ENCODE measurements at places on chromosomes 5 and 9.
A peak's percentile ranks its signal among the peaks of the same experiment; 100 is the strongest.

GRCh38 chr5:5371005-5371404, 51.5 kb upstream of the ICE1 start:
- DNase-seq, result no peak

- no peak for DNase-seq
Measured at GRCh38 chr5:633501-633955, 21.4 kb downstream of the CEP72 start.

DNA sequence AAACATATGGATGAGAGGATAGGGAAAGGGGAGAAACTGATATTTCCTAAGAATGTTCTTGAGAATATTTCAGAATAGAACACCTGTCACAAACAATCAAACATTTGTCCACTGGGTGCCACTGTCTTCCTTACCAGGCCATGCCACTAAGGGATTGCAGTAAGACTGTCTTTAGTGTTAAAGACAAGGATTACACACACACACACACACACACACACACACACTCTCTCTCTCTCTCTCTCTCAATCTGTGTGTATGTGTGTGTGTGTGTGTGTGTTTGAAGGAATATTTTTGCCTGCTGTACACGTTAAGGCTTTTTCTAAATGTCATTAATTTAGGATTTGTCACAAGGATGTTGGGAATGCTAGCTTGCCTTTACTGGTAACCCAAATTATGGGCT, 54.4 kb downstream of the CCDC192 start:
- DNase-seq, result no peak

DNA sequence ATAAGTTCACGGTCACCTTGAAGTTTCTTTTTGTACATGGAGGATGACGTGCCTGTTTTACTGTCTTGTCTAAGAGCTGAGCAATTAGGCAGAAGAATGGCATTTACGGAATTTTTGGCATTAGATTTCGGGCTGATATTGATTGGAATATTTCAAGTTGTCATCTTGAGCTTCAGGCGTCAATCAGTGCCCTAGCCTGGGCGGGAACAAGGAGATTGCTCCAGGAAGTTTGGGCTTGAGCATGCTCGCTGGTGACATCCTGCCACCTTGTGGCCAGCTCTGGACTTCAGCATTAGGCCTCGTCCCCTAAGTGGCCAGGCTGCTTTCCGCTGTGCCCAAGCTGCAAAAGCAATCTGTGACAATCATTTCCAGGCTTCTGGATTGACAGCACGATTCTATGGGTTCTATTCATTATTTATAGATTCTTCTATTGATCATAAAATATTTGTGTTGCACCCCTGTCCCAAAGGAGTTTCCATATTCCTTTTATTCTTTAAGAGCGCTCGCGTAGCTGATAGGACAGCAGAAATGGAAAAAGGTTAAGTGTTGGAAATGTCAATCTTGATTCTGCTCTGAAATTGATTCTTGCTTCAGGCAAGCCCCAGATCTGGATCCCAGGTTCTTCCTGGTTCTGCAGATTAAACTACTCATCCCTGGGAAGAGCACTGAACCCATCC, 79.3 kb downstream of the SLC28A3 start:
- DNase-seq, result peak; percentile 28

DNA sequence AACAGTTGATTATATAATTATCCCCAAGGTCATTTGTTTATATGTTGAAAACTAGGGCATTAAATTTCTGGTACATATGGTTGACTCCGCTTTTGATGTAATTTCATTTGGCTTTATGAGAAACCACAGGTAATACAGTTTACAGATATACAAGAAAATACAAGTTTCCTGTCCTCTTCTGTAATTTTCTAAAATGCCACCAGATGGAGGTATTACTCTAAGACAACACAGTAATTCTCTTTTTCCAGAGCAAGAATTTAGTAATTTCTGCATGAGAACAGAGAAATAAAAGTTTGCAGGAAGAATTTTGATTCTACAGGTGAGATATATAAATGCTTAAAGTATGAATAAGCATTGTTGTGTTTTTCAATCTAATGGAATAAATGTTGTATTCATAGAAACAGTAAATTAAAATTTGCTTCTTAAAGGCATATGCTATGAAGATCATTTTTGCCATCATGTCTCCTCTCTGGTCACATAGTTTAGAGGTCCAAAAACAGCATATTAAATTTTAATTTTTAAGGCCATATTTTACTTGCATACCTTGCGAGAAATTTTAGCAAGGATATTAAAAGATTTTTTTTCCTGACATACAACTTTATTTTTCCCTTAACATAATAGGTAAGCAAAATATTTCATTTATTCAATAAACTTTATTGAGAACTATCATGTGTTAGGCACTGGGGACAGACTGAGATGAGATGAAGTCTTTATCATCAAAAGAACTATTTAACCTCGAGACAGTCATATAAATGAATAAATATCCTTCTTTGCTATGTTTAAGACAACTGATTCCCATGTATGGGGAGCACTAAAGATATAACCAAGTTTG, 22.7 kb downstream of the CHD1 start:
- no peak for DNase-seq

DNA sequence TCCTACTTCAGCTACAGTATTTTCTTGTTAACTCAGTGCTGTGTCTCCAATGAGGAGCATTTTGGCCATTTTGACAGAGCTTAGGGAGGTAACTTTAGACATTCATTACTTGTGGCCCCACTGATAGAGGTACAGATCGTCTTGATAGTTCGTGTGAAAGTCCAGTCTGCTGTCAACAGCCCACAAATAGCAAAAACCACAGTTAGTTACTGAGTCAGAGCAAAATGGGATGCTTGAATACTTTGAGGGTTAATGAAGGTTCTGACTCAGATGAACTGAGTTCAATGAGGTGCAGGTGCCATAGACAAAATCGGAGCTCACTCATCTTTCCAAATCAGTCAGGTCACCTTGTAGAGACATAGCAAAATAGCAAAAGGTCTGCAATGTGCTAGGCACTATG, 163.1 kb upstream of the TLE4 start:
- DNase-seq, result no peak

GRCh38 chr9:134404376-134405358, 78.4 kb downstream of the RXRA start:
- DNase-seq, result no peak

DNA sequence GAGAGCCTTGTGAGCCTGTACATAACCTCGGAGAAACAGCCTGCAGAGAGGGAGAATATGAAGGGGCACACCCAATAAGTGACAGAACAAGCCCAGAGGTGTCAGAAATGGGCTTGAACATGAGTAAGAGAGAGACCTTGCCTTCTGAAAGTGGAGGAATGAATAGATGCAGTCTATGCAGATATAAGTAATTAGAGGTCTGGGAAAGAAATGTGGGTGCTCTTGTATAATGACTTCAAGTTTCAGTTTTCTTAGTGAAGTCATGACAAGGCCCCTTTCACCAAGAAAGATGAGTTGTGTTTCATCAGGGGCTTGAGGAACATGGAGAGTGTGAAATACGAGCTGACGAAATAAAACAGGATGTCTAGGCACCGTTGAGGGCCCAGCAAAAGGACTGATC, 15.1 kb downstream of the GRAMD2B start:
- no peak for DNase-seq

DNA sequence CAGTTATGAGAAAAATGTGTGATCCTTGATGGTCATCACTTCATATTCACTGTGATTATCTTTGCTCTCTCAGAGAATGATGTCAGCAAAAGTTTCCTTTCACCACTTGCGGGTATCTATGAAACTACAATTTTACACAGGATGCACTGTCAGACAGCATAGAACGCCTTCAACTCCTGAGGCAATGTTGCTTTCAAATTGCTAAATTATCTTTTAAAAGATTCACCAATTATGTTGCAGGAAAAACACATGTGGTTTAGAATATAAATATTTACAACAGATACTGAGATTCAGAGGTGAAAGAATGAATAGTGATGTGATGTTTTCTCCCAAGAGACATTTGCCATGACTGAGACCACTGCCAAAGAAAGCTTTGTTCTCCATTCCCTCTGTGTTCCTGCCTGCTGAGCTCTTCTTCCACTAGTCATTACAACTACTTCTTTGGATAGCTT, 879.8 kb upstream of the DMAC1 start:
- DNase-seq, result no peak

DNA sequence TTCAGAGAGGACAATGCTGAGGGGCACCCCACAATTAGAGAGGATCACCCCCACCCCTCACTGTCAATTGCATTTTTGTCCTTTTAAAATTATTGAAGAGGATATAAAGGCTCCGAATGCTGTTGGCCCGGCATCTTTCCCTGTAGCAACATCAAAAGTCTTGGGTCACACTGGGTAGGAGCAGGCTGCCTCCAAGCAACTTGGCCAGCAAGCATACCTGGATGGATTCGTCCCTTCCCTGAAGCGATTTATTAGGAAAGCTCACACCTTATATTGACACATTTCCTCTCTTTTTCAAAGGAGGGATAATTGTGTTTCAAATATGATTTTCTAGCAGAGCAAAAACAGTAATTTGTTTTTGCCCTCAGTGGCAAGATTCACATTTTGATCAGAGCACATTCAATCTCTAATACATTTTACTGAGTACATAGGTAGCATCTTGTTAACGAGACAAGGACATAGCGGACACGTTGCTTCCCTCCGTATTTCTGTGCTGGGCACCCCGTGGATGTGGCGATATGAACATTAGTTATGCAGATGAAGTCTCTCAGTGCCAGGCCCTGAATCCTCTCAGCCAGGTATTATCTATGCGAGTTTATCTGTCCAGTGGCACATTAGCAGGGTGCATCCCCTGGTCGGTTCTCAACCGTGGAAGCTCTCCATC, 321.5 kb downstream of the NTRK2 start:
- DNase-seq, result no peak

- no peak for DNase-seq
Measured at GRCh38 chr5:115907177-115907576, 55.1 kb upstream of the LVRN start.

GRCh38 chr5:113242481-113243348, 192.1 kb downstream of the TSSK1B start:
- DNase-seq, result no peak

DNA sequence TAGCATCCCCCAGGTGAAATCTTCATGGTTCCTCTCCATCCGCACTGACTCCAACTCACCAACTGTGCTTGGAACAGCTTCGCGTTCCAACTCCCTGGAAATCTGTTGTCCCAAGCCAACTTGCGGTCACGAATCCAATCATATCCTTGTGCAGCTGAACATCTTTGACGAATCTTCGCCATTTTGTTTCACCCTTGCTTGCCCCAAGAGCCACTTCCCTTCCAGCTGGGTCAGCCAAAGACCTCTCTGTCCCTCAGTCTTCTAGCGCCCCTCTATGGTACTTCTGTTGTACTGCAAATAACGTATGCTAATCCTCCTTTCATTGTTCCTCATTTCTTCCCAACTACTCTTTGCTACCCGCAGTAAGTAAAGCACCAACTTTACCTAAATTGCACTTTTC, 61.0 kb upstream of the TARS1 start:
- no peak for DNase-seq

GRCh38 chr5:77806213-77806843, 30.2 kb upstream of the TBCA start:
- DNase-seq, result no peak

DNA sequence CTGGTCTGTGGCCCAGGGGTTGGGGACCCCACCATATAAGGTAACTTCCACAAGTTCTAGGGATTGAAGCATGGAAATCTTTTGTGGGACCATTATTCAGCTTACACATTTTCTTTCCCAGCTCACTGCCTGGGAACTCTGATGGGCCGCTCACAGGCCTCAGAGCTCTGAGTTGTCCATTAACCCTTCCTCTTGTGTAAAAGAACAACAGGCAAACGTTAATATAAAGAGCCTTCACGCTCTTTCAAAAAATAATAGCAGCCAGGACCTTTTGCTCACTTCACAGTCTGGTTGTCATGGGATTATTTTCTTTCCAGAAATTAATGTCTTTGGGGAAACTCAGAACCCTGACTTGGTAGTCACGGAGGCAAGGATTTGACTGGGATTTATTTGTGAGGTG, 443.3 kb downstream of the AGTPBP1 start:
- DNase-seq, result no peak

DNA sequence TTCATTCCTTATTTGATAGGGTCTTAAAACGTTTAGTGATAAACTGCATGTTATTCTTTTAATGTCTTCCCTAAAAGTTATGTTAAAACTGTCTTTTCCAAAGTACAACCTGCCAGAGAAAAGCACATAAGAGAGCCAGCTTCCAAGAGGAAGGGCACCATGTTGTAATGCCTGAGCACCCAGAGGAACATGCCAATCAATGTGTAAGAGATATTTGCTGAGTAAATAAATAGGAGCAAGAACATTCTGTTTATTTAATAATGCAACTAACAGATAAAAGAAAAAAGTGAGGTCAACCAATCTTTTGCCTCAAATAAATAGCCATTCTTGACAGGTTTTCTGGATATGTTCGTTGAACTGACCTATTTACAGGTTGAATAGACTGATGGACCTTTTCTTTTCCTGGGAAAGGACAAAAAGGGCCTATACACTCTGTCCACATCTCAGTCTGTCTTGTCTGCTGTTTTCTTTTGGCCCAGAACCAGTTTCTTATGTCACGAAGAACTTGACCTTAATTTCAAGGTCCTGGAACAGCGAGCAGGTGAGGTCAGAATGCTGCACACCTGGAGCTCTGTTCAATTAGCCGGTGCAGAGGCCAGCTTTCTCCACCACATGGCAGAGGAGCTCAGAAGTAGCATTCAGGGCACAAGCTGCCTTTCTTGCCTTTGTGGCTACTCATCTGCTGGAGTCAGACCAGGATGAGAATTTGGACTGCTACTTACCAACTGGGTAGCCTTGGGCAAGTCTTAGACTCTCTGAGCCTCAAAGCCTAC, 77.7 kb downstream of the PLCXD3 start:
- DNase-seq, result no peak

GRCh38 chr5:127352068-127352467, 61.5 kb downstream of the MEGF10 start:
- no peak for DNase-seq

GRCh38 chr5:22354956-22355355, 498.2 kb downstream of the CDH12 start:
- DNase-seq, result no peak

GRCh38 chr9:123329329-123329955, 26.6 kb upstream of the CRB2 start:
- DNase-seq, result no peak

GRCh38 chr5:133123297-133123696, 71.5 kb downstream of the HSPA4 start:
- no peak for DNase-seq

GRCh38 chr5:62268234-62268633, 37.8 kb upstream of the KIF2A start:
- DNase-seq, result no peak

GRCh38 chr5:142309747-142310318, 15.0 kb downstream of the SPRY4 start:
- no peak for DNase-seq

DNA sequence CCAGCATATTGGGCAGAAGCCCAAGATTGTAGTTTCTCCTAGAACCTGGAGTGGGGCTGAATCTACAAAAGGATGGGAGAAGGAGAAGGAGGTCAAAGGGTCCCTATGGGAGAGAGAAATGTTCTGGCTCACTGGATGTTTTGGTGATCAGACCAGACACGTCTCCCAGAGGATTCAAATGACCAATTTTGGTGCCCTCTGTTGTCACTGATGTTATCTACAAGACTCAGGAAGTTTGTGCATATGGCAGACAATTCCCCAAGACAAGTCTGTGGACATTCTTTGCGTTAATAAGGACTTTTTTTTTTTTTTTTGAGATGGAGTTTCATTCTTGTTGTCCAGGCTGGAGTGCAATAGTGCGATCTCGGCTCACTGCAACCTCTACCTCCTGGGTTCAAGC, 137.2 kb upstream of the SMARCA2 start:
- no peak for DNase-seq

Measured in stimulated activated CD8-positive, alpha-beta memory T cell treated with anti-CD3 and anti-CD28 coated beads, Interleukin-2, amount 100 ng/mL, for 48 hours (primary cell).